ENCODE measurements at places on chromosomes 16 and 17.

GRCh38 chr16:49000594-49000993, 281.0 kb downstream of the CBLN1 start:
- no peak for DNase-seq

GRCh38 chr16:82136956-82137821, 32.8 kb downstream of the MPHOSPH6 start:
- DNase-seq: no peak

- DNase-seq: no peak
These were observed 55.8 kb downstream of the ZFHX3 start for GRCh38 chr16:72992142-72992601.

- no peak for DNase-seq
These were observed 20.6 kb downstream of the ADORA2B start for GRCh38 chr17:15965528-15965927.

- no peak for DNase-seq
These were observed 21.6 kb downstream of the EMC8 start for GRCh38 chr16:85777583-85778310.

DNA sequence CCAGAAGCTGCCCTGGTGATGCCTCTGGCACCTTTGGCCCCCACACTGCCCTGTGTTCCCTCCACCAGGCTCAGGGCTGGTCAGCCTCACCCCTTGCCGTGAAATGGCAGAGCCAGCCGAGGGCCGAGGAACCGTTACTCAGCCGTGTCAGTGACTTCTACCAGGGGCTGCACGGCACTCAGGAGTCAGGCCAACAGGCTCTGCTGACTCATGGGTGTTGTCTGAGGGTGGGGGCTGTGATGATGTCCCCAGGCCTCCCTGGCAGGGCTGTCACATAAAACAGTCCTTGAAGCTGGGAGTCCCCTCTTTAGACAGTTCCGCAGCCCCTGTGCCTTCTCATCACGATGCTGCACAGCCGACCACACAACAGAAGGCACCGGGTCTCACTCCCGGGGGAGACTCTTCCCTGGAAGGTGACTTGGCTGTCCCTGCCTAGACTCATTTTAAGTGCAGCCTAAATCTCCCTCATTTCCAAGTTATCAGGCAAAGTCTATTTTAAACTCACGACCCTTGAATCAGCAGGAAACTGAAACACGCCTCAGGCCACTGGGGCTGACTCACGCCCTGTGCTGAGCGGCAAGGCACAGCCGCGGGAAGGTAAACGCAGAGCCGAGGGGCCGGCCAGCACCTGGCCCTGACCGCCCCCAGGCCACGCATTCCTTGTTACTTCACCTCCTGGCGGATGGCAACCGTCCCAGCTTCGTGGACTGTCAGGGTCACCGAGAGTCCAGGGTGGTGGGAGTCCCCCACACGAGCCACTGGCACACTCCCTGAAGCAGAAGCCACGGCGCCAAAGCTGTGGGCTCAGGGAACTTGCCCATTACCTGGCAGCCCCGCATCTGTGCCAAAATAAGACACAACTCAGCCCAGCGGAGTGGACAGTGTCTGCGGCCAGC, 102.6 kb downstream of the ZNF778 start:
- no peak for DNase-seq

GRCh38 chr16:4327386-4328045, 11.6 kb downstream of the GLIS2 start:
- no peak for DNase-seq

DNA sequence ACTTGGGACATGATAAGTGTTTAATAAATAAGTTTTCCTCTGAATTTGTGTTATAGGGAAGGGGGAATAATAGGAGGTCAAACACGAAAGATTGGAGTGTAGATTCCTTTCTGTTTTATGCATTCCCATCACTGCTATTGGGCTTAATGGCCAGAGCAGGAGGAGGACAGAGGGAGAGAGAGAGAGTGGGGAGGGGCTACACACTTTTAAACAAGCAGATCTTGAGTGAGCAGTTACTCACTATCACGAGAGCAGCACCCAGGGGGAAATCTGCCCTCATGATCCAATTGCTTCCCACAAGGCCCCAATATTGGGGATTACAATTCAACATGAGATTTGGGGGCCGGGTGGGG, 505.0 kb downstream of the GRIN2A start:
- DNase-seq: no peak

- no peak for DNase-seq
These were observed 29.1 kb downstream of the HS3ST3B1 start for GRCh38 chr17:14329900-14330491.

- DNase-seq: no peak
These were observed 39.0 kb downstream of the EMP2 start for GRCh38 chr16:10541366-10541765.

- DNase-seq: no peak
These were observed 81.8 kb upstream of the TOB1 start for GRCh38 chr17:50947782-50948543.

DNA sequence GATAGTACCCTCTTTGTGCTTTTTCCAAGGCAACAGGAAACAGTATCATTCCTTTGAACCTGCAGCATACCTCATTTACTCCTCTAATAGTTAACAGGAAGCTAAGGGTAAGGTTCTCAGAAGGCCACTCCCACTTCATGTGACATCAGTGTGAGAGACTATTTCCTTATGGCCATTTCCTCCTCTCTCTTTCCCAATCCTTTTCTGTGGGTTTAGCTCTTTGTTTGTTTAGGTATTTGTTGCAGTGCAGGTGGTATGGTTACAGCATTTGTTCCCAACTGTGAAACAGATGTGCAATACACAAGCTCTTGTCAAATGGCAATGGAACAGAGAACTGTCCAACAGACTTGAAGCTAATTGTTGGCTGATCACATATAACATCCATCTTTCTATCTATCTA, 14.7 kb downstream of the TMC5 start:
- DNase-seq: no peak

DNA sequence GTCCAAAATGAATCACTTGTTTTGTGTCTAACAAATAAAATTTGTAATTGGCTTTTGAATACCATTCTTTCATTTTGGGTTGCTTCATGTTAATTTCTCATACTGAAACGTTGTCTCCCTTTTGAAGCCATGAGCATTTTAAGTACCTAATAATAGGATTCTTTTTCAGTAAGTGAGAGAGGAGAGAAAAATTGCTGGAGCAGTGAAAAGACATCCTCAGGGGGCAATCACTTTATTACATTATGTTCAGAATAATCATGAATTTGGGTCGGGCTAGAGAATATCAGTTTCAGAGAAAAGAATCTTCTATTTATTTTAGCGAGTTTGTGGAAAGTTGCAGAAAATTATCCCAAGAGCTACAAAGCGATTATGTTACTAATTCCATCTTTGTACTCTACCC, 96.8 kb downstream of the CNTNAP4 start:
- DNase-seq: no peak

GRCh38 chr17:75531721-75532072, 6.2 kb downstream of the LLGL2 start:
- DNase-seq: no peak

- no peak for DNase-seq
These were observed 21.2 kb upstream of the VAT1L start for GRCh38 chr16:77767211-77767610.

DNA sequence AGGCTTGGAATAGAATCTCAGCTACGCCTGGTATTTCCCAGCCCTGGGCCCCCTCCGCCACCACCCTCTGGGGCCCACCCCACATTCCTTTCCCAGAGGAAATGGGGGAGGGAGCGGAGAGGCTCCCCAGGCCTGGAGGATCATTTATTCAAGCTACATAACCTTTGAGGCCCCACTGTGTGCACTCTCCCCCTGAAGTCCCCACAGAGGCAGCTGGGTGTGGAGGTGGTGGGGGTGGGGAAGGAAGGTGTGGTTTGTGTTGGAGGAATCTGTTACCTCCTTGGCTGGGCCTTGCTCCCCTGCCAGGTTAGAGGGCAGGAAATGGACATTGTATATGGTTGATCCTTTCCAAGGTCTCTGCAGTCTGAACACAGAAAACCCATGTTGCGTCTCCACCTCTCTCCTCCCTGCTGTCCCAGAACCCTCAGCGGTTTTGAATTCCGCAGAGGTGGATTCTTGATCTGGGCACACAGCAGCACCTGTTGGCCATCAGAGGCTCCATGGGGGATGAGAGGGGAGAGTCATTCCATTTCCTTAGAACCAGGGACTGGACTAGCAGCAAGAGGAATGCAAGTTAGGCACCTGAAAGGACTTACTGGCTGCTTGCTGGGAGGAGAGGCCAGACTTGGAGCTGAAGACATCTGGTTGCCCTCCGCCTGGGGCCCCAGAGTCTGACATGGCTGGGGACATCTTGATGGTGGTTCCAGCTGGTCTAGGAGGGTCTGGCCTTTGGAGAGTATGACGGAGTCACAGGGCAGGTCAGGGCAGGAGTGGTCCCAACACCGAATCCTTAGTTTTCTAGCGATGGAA, 23.0 kb downstream of the ARHGAP23 start:
- no peak for DNase-seq

- no peak for DNase-seq
These were observed 571 bp upstream of the USP10 start for GRCh38 chr16:84699147-84699711.

GRCh38 chr17:61389670-61390478, 9.8 kb upstream of the TBX2 start:
- DNase-seq: peak; percentile 17

- DNase-seq: peak; percentile 33
These were observed 2.3 kb upstream of the PHF12 start for GRCh38 chr17:28953444-28954118.

- no peak for DNase-seq
These were observed 449.8 kb downstream of the SLC39A11 start for GRCh38 chr17:72642720-72643119.

GRCh38 chr17:29368926-29369325, 21.2 kb upstream of the TAOK1 start:
- DNase-seq: no peak

DNA sequence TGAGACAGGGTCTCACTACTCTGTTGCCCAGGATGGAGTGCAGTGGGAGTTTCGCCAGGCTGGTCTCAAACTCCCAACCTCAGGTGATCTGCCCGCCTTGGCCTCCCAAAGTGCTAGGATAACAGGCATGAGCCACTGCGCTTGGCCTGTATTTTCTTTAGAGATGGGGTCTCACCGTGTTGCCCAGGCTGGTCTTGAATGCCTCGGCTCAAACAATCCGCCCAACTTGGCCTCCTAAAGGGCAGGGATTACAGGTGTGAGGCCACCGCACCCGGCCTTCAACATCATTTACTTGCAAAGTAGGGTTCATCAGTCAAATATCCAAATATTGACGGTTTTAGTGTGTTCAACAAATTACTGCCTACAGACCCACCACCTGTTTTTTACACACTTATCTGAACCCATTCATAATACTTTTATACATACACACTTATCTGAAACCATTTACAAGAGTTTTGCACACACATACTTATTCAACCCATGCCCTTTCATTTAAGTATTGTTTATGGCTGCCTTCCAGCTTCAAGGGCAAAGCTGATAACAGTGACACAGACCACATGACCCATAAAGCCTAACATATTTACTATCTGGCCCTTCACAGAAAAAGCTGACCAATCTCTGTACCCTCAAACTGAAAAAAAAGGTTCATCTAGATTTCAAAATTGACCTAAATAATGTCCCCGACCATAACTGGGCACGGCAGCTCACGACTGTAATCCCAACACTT, 11.9 kb downstream of the TMEM170A start:
- DNase-seq: no peak

- no peak for DNase-seq
These were observed 9.3 kb downstream of the ARRB2 start for GRCh38 chr17:4719684-4720221.

DNA sequence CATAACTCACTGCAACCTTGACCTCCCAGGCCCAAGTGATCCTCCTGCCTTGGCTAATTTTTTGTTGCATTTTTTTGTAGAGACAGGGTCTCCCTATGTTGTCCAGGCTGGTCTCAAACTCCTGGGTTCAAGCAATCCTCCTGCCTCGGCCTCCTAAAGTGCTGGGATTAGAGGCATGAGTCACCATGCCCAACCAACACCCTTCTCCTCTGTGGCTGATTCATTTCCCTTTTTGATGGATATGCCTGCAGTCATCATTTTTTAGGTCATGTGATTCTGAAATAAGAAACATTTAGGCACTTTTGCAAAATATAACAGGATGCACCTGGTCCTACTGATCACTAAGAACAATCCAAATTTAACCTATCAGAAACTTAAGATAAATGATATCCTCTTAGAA, 44.0 kb upstream of the YPEL2 start:
- DNase-seq: no peak

- DNase-seq: no peak
These were observed 77.3 kb downstream of the ZDHHC7 start for GRCh38 chr16:84933774-84934631.

DNA sequence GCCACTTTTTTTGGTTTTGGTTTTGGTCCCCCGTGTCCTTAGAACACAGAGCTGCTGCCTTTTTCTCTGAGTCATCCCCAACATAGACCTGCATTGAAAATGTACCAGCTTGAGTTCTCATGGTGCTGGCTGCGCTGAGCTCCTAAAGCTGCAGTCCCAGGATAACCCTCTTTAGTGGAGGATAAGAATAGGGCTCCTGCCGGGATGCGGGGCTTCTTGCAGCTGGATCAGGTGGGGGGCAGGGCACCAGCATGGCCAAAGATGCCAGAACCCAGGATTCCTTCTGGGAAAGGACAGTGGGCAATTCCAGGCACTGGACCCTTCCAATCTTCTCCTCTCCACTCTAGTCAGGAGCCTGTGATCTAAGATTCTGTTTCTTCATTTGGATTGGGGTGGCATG, 8.3 kb upstream of the CLUH start:
- no peak for DNase-seq

GRCh38 chr16:70589998-70590471, 56.3 kb upstream of the IL34 start:
- DNase-seq: no peak

DNA sequence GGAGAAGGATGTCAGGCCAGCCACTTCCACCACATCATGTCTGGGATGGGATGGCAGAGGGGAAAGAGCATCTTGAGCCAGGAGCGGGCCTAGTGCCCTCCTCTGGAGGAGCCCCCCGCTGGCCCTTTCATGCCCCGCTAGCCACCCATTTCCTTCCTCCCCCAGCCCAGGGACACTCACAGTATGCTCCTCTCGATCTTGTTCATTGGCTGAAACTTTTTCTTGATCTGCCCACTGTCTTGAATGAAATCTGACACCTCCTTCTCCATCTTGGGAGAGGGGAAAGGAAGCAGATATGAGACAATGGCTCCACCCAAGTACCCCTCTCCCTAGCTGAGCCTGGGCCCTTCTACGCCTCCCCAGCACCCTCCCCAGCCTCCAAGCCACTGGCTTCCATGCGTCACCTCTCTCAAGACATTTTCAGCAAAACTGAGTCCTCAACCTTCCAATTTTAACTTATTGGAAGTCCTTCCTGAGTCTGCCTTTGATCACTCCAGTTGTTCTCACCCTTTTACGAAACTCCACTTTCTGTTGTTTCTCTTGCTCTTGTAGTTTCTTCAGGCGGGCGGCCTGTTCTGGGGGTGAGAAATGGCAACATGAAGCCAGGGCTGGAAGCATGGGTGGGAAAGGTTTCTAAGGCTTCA, 7.2 kb downstream of the SPAG7 start:
- DNase-seq: no peak

GRCh38 chr17:74299226-74300009, 25.4 kb downstream of the DNAI2 start:
- DNase-seq: no peak
